Activated CD4-positive, alpha-beta T cell treated with anti-CD3 and anti-CD28 coated beads, Interleukin-2, amount 50 U/mL, for 4 hours (primary cell): ENCODE measurements at places on chromosomes 1 and 21.

- DNase-seq: no peak
Measured at GRCh38 chr1:147807405-147807804, 47.0 kb upstream of the GJA5 start.

DNA sequence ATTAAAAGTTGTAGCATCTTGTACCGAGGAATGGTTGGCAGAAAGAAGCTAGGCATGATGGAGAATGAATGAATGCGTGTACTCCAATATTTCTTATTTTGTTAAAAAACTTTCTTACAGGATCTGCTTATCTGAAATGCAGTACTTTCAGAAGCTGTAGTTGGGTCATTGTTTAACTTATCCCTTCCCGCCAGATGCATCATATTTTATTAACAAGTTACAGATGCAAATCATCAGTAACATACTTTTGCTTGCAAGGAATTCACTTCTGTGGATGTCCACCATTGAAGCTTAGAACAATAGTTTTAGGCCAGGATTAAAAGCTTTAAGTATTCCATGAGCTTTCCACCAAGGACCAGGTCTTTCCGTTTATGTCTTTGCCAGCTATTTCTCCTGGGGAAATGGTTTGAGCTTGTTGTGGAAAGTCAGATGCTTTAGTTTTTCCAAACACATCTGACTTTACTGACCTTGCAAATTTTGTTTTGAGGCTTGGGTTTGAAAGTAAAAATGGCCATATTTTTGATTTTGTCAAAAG is 65.4 kb downstream of the PATJ start:
- DNase-seq: no peak

GRCh38 chr1:246865921-246866320 is 65.8 kb downstream of the AHCTF1 start:
- DNase-seq: no peak

- no peak for DNase-seq
Measured at GRCh38 chr1:90452491-90452890, 264.6 kb downstream of the BARHL2 start.

DNA sequence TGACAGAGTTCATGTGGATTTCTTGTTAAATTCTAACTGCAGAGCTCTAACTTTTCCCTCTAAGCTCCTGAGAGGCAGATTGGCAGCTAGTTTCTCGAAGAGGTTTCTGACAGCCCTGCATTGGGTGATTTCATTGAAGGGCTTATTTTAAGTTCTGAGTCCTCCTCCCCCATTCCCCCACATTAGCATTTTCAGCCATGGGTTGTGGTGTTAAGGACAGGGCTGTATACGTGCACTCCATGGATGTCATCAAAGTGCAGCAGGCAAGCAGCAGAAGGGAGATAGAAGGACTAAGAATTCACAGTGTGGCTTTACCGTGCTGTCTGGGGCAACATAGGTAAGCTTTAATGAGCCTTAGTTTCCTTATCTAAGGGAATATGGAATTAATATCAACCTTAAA is 19.0 kb downstream of the CRYZ start:
- DNase-seq: no peak

DNA sequence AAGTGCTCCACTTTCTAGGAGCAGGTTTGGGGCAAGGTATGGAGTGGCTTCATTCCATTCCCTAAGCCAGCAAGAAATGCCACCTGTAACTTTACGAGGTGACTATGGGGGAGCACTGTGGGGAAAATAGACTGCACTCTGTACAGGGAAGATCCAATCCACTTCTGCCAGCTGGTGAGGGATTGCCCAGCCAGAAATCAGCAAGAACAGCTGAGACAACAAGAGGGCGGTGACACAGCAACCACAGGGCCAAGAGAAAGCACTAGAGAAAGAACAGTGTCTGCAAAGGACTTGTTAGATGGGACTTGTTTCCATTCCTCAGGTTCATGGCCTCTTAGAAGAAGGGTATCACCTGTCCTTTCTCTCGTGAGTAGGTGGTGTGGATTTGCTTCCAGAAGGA is 19.6 kb downstream of the CAPN8 start:
- no peak for DNase-seq

DNA sequence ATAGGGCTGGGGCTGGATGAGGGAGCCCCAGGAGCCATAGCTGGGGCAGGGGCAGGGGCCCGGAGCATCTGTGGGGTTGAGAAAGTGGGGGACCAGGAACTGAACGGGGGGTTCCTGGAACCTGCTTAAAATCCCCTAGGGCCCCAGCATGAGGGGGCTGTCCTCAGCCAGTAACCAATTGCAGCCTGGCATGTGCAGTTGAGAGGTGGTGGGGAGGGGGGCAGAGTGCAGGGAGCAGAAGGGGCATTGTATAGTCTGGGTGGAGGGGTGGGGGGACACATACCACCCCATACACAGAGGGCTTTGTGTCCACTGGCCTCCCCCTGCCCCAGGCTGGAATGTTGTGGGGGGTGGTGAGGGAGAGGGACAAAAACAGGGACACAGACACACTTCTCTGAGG is at the start of gene MPZ:
MPZ (minus strand) TSS at position 101 of the 400 bp plus-strand sequence; CDS start at position 38, 63 bp downstream.
- DNase-seq: no peak

- no peak for DNase-seq
Measured at GRCh38 chr1:58883037-58883887, 99.4 kb upstream of the JUN start.

- DNase-seq: no peak
Measured at GRCh38 chr1:160211046-160211790, 6.0 kb downstream of the PEA15 start.

GRCh38 chr1:22277662-22278061 is 134.8 kb upstream of the WNT4 start:
- no peak for DNase-seq

DNA sequence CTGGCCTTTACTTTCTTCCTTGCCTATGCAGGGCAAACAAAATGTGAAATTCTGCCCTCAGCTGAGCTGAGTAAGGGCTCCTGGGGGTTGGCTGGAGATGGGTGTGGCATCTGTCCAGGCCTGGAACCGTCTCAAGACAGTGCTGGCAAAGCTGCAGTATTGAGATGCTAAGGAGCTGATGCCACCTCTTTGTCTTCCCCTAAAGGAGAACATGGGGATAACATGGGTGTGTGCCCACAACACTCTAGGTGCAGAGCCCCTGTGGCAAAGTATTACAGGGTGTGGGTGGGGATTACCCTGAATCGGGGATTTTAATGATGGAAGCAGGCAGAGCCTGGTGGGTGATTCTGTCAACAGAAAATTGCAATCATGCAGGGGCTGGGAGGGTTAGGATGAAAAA is 2.5 kb upstream of the ST3GAL3 start:
- DNase-seq: no peak

DNA sequence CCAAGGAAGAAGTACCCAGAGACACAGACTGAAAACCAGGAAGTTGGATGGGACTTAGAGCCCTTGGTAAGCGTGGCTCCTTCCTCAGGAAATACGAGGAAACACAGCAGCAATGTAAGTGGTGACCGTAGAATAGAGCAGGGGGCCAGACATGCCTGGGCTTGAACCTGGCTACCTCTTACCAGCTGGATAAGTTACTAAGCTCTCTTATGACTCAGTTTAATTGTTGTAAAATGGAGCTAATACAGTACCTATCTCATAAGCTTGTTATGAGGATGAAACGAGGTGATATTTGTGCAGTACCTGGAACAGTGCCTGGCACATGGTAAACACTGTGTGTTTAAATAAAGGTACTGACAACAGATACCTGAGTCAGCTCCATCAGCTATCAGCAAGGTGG is 19.2 kb downstream of the EBNA1BP2 start:
- DNase-seq: no peak

- no peak for DNase-seq
Measured at GRCh38 chr1:200107004-200107470, 79.5 kb downstream of the NR5A2 start.

- DNase-seq: no peak
Measured at GRCh38 chr1:214615109-214615508, 12.1 kb downstream of the CENPF start.

DNA sequence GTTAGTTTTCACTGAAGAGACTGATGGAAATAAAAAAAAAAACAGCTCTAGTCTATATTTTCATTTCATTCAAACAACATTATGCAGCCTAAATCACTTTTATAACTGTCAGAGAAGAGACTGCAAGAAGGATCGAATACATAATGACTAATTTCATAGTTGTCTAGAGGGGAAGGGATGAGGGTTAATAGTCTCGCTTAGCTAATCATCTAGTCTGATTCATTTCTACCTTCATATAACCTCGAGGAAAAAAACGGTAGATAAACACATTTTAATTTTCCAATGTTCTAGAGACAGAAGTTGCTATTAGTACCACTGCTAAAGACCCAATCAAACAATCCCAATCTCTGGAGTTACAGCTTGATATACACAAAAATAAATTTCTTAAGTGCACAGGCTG is 3.5 kb downstream of the FUBP1 start:
- no peak for DNase-seq

DNA sequence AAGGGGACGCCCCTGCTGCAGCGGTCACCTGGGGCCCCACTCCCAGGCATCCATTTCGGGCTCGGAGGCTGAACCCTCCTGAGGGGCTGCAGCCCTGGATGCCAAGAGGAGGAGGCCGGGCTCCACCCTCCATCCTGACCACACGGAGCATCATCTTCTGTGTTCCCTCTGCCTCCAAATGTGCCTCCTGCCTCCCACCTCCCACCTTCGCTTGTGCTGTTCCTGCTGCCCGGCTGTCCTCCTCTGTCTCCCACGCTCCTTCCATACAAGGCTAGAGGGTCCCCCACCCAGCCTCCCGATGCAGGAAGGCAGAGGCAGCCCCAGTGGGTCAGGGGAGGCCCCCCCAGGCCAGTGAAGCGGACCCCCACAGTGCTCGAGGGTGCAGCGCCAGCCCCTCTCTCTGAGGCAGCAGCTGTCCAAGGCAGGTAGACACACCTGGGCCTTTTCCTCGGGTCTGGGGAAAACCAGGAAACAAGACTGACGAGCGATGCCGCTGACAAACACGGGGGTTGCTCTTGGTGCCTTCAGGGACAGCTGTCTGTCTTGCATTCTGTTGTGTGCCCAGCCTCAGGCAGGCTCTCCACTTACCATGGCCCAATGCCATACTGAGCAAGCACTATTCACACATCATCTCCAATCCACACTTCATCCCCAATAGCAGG is 16.8 kb upstream of the PLEKHG5 start:
- no peak for DNase-seq
